Transverse colon (tissue), 4 donors: ENCODE measurements at places on chromosomes 4 and X.

GRCh38 chr4:175435381-175435783 lies 376.7 kb downstream of the GPM6A start:
- no peak for DNase-seq

DNA sequence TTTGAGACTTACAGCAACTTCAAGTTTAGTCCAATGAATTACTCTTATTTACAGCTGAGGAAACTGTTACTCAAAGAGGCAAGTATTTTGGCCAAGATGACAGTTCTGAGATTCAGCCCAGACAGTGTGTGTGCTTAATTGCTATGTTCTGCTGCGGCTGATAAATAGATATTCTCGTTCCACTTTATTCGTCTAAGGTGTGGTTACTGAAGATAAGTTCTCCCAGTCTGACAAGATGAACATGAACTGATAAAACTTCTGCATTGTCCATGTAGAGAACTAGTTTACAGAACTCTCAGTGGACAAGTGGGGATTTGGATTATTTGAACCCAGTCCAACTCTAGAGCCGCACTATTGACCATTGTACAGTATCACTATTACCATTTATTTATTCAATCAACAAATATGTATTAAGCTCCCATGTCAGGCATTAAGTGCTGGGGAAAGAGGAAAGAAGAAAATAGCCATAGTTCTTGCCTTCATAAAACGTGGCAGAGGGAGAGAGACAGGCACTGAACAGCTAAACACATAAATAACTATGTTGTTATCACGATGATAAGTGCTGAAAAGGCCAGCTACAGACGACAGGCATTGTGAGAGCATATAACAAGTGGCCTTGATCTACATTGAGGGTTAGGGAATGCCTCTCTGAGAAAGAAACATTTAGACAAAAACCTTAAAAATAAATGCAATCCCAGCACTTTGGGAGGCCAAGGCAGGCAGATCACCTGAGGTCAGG lies 4.0 kb upstream of the DHX15 start:
- no peak for DNase-seq

DNA sequence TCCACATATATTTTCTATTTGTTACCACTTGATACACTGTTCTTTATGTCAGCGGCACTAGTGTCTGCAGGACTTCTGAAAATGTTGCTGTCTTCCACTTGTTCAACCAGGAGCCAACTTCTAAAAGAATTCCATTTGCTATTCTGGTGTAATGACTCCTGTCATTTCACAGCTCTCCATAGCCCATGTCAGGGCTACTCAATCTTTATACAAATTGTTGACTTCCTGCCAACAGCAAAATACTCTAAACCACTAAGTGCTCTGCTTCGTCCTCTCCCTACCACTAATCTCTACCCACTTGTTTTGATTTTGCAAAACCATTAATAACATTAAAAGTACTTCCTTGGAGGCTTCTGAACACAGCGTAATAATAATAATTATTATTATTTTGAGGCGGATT lies 7.2 kb downstream of the CTSO start:
- no peak for DNase-seq

DNA sequence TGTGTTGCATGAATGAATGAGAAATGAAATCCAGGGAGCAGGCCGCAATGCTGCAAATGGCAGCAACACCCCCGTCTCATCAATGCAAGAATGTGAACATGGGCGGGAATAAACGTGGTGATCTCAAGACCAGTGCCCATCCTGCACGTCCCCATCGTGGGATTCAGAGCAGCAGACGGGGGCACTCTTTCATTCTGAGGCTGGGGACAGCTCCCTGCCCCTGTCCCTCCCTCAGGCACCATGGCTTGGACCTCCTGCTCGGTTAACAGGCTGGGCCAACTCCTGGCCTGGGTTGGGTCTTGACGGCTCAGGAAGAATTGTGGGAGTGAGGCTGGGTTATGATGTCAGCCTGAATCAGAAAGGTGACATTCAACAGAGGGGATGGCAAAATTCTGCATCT lies 78.9 kb downstream of the NSUN7 start:
- DNase-seq, result no peak

- peak; percentile 24 for DNase-seq
Measured at GRCh38 chrX:78945186-78945912, at the start of gene P2RY10. Gene P2RY10, plus strand, starts transcription at chrX:78945391. Its CDS starts 15,130 bp downstream, at chrX:78960521.

- DNase-seq, result no peak
Measured at GRCh38 chr4:27714073-27714472, 853.4 kb downstream of the STIM2 start.

GRCh38 chrX:154376774-154377173 lies 2.3 kb upstream of the EMD start:
- DNase-seq, result no peak

DNA sequence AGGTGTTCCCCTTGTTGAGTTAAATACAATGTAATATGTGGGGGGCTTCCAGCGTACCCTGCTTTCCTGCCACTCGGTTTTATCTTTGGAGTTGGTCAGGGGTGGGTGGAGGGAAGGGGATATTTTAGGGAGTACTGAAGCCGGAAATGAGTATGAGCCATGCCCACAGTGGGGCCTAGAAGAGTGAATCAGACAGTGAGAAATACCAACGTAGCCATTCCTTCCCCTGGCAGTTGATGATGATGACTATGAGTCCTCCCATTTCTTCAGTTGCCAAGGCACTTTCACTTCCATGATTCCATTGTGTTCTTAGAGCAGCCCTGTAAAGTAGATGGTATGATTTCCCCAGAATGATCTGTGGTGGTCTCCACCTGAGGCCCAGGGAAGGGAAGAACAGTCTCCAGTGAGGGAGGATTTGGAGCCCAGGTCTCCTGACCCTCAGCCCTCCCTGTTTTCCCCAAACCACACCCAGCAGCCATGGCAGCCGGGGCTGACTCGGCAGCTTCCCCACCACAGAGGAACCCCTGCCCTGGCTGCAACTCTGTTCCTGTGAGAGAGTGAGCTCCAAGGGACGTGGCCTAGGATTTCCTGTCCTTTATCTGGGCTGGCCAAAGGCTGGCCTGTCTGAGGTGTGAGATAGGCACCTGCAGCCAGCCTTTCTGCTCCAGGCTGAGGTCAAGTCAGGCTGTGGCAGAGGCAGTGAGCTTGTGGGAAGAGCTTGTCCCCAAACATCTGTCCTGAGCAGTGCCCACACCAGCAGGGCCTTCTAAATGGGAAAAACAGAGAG lies 52.7 kb downstream of the STARD8 start:
- no peak for DNase-seq

GRCh38 chr4:30860978-30861377 lies 140.8 kb downstream of the PCDH7 start:
- no peak for DNase-seq

GRCh38 chrX:78759081-78759480 lies 11.6 kb downstream of the LPAR4 start:
- DNase-seq, result no peak
